ENCODE measurements at places on chromosomes 16 and 17.

GRCh38 chr16:14437426-14437825 is 192.6 kb downstream of the PARN start:
- no peak overlapping the region for H3K4me3 ChIP-seq
- no peak for DNase-seq
- no peak overlapping the region for H3K27ac ChIP-seq
- H3K36me3 ChIP-seq, result no peaks in the 10 kb centered on the region
- no peaks in the 10 kb centered on the region for H3K27me3 ChIP-seq

GRCh38 chr17:11539637-11540036 is 58.6 kb upstream of the DNAH9 start:
- H3K4me1 ChIP-seq, result no peaks in the 10 kb centered on the region
- no peak for DNase-seq
- H3K36me3 ChIP-seq, result no peaks in the 10 kb centered on the region

DNA sequence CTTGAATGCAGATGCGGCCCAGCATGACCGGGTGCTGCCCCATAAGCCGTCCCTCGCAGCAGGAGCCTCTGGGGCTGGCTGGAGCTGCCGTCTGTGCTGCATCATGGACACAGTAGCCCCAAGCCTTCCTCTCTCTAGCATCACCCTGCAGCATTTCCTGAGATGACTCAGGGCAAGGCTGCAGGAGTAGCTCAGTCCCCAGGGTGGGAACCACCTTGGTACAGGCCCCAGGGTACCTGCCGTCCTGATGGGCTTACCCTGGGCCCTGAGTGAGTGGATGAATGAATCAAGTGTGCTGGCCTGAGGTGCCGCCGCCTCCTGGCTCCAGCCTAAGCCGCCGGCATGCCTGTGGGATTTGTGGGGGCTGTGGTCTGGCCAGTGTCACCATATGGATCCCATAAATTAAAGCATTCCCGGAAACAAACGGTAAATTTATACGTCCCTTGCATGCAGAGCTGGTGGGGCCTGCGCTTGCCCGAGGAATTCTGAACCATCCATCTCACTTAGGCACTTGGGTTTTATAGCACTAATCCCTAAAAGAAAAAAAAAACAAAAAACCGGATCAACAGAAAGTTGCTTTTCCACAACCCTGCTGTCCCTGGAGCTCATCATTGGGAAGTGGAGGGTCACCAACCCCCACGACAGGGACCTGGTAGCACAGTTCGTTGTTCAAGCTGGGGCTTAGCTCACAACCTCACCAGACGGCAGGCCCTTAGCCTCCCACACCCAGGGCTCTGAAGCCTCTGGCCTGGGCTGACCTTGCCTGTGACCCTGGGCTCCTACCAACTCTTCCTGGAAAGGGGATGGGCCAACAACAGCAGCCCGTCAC is 242.6 kb upstream of the CIBAR2 start:
- H3K27me3 ChIP-seq, result no peaks in the 10 kb centered on the region
- H3K4me3 ChIP-seq, result no peak overlapping the region
- H3K36me3 ChIP-seq, result no peaks in the 10 kb centered on the region
- H3K27ac ChIP-seq, result no peak overlapping the region

GRCh38 chr17:76000016-76000754 is 470 bp upstream of the CDK3 start:
- no peak for DNase-seq
- H3K4me3 ChIP-seq, result no peak overlapping the region
- H3K4me1 ChIP-seq, result no peaks in the 10 kb centered on the region
- H3K27me3 ChIP-seq, result no peaks in the 10 kb centered on the region
- no peaks in the 10 kb centered on the region for H3K36me3 ChIP-seq

DNA sequence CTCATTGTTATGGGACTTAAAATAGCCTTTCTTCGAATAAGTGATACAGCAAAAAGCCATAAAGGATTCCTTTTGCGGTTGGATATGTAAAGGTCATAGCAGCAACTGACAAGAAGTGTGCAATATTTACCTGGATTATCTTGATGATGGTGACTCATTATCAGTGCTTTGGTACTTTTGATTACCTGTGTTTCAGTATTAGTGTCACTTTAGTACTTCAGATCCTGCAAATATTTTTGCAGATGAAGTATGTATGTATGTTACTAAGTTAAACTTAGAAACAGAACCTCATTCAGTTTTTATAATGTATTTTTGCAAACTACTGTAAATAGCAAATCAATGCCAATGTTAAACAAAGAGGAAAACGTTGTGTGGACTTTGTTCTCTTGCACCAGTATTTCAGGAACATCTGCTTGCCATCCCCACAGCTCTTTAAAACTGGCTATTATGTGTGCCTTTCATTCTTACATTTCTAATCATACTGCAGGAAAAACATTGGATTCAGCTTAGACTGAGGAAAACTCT is 10.5 kb downstream of the CNEP1R1 start:
- H3K36me3 ChIP-seq, result no peaks in the 10 kb centered on the region
- H3K4me1 ChIP-seq, result no peaks in the 10 kb centered on the region
- H3K4me3 ChIP-seq, result no peak overlapping the region
